ENCODE measurements at places on chromosomes 3 and 15. TPM values are rescaled to one million over a fixed set of nuclear protein-coding genes. Genes with fewer than 3 reads are reported as not detected.

The KNG1 gene
- total RNA-seq, result not detected

The BLM gene
- 59.5 TPM for total RNA-seq

The NR2F2 gene
- total RNA-seq, result not detected

The LDHAL6B gene
- not detected for total RNA-seq

The CAPN3 gene
- total RNA-seq, result 2.1 TPM

The GPR149 gene
- not detected for total RNA-seq

The UROC1 gene
- not detected for total RNA-seq

The XIRP1 gene
- total RNA-seq, result 2.2 TPM

The OCA2 gene
- total RNA-seq, result not detected

The ASB14 gene
- not detected for total RNA-seq

The TIGIT gene
- 25.5 TPM for total RNA-seq

The LYZL4 gene
- not detected for total RNA-seq

Measured in activated CD4-positive, alpha-beta T cell treated with anti-CD3 and anti-CD28 coated beads for 36 hours (primary cell).